ENCODE measurements at places on chromosomes 1 and 21.

- DNase-seq: no peak
Measured at GRCh38 chr1:71565831-71566230, 485.0 kb upstream of the ZRANB2 start.

DNA sequence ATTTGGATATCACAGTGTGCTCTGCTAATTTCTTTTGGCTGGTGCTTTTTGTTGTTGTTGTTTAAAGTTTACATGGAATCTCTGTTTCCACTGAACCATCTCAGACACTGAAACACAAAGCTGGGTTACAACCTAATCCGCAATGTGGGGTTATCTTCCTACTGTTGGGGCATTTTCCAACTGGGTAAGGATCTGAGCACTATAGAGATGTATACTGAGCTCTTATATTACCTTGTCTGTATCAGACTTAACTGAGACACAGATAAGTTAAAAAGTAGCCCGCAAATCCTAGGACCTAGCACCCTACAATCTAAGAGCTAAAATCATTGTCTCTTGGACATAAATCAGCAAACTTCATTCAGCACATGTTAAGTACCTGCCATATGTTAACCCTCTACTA, 169.2 kb downstream of the LTN1 start:
- DNase-seq: no peak

GRCh38 chr1:246878551-246878950, 53.2 kb downstream of the AHCTF1 start:
- DNase-seq: no peak

- no peak for DNase-seq
Measured at GRCh38 chr1:85815906-85816305, 107.7 kb upstream of the ZNHIT6 start.

GRCh38 chr21:46173573-46173972, 10.7 kb downstream of the SPATC1L start:
- no peak for DNase-seq

GRCh38 chr1:7962636-7963377, 1.3 kb downstream of the PARK7 start:
- DNase-seq: no peak

- DNase-seq: no peak
Measured at GRCh38 chr1:169098380-169098779, 8.1 kb upstream of the ATP1B1 start.

- DNase-seq: no peak
Measured at GRCh38 chr1:53553734-53554509, 94.7 kb downstream of the DMRTB1 start.

GRCh38 chr1:191901651-191902050, 256.6 kb upstream of the RGS18 start:
- no peak for DNase-seq

DNA sequence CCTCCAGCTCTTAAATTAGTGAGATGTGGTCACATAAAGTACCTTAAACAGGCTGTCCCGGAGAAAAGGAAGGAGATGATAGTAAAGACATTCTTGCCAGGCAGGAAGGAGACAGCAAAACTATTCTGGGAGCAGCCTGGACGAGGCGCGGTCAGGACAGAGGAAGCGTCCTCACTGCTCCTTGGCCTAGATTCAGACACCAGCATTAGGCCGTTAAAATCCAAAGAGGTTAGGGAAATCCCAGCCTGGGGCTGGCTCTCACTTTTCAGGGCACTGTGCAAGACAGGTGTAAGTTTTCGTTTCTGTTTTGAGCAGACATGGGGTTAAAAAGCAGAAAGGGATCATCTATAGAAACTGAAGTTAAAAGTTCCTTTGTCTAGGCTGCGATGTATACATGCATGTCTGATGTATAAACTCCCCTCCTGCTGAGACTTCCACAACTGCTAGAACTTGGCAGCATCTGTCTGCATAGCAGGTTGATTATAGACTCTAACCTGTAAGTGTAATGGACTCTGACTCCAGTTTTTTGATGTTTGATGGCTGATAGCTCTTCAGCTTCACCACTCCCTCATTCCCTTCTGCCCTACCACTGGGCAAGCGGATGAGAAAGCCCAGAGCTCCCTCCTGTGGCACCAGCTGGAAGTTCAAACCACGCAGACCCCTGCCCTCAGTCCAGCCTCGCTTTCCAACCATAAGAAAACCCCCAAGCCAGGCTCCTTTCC, 21.5 kb downstream of the STPG1 start:
- DNase-seq: peak; percentile 66

GRCh38 chr21:43209575-43210453, 41.0 kb downstream of the CRYAA start:
- peak; percentile 60 for DNase-seq

- DNase-seq: no peak
Measured at GRCh38 chr1:222443566-222443965, 104.3 kb downstream of the HHIPL2 start.

- no peak for DNase-seq
Measured at GRCh38 chr1:237393632-237394031, 351.6 kb downstream of the RYR2 start.

GRCh38 chr1:159930634-159931033, 5.3 kb upstream of the TAGLN2 start:
- no peak for DNase-seq

DNA sequence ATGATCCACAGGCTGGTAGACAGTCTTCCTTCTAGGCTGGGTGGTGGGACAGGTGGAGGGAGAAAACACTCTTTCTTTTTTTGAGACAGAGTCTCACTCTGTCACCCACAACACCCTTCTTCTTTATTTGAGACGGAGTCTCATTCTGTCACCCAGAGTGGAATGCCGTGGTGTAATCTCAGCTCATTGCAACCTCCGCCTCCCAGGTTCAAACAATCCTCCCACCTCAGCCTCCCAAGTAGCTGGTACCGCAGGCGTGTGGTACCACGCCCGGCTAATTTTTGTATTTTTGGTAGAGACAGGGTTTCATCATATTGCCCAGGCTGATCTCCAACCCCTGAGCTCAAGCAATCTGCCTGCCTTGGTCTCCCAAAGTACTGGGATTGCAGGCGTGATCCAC, 2.9 kb downstream of the GPR37L1 start:
- no peak for DNase-seq

DNA sequence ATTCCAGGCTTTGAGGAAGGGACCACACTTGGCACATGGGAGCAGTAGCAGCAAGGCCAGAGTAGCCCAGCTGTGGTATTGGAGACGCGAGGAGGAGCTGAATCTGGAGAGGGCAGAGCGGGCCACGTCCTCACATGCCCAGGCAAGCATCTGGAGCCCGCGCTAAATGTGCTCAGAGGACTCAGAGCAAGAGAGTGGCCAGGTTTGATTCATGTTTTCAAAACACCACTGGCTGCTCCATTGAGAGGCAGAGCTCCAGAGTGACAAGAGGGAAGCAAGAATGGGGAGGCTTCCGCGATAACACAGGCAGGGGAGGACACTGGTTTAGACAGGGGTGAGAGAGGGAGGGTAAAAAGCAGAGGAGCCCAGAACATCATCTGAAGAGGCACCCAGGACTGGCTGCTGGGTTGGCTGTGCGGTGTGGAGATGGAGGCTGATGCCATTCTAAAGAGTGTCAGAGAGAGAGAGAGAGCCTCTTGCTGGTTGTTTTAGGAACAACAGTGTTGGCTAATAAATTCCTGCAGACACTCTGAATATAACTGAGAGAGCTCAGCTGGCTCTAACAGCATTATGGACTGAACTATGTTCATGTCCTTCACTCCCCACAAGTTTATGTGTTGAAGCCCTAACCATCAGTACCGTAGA, 32.3 kb downstream of the RCAN1 start:
- DNase-seq: no peak

- DNase-seq: no peak
Measured at GRCh38 chr1:109238382-109238781, 11.0 kb upstream of the CELSR2 start.

DNA sequence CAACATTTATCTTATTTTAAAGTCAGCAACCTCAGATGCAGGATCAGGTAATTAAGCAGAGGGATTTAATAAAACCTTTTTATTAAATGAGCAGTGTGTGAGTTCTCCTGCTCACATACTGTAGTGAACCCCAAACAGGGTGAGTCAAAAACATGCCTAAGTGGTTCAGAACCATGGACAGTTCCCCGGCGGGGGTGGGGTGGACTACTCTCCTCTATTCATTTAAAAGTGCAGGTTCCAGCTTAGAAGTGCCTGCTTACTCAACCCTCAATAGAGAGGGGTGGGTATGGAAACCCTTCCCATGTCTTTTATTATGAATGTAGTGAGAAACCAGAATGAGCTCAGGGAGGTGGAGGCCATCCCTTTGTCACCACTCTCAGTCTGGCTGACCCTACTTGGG, 397.9 kb downstream of the HHAT start:
- no peak for DNase-seq

DNA sequence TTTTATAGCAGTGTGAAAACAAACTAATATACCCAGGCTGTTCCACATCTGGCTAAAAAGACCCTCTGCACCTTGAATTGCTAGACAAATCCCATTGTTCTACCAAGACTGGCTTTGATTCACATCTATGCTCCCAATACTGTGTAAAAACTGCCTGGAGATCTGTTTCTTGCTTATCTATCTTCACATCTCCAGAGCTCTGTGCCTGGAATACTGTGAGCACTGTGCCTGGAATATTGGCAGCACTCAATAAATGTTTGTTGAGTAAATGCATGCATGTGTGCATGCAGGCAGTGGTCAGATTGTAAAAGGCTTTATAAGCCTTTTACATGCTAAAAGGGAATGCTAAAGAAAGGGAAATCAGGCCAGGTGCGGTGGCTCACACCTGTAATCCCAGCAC, 75.5 kb upstream of the APP start:
- no peak for DNase-seq
